ENCODE measurements at places on chromosomes 5 and 9.

- peak; percentile 10 for DNase-seq
Measured at GRCh38 chr5:82221020-82221419, 57.1 kb downstream of the RPS23 start.

GRCh38 chr5:165209101-165209727 is 1703.8 kb downstream of the MAT2B start:
- DNase-seq: peak; percentile 46

DNA sequence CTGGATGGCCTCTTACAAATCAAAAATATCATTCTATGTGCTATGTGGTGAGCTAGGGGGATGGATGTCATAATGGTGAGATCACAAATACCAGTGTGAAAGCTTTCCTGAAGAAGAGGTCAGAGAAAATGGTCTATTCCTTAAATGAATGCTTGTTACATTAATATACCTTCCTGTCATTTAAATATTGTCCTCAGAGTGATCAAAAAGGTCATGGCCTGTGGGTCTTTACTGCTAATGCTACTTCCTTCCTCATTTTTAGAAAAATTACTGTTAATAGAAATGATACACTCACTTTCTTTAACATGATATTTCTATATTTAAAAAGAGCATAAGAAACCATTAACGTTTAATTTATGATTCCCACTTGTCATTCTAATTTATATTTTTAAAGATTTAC is 9.7 kb downstream of the OMD start:
- peak; percentile 16 for DNase-seq

DNA sequence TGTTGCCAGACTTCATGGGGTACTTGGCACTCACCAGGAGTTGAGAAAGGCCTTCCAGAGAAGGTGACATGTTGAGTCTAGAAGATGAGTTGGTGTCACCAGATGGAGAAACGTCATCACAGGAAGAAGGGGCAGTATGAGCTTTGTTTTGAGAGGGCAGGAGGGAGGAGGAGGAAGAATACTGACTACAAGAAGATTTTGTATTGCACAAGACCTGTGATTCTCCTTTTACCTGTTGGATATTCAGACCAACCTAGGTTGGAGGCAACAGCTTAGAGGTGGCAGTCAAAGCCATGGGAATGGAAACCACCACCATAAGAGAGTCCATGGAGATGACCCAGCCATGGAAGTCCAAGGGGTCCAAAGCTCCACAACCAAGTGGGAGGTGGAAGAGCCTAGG is 154.2 kb downstream of the TSSK1B start:
- DNase-seq: no peak

- peak; percentile 38 for DNase-seq
Measured at GRCh38 chr5:64166201-64166959, 737 bp downstream of the RNF180 start.

DNA sequence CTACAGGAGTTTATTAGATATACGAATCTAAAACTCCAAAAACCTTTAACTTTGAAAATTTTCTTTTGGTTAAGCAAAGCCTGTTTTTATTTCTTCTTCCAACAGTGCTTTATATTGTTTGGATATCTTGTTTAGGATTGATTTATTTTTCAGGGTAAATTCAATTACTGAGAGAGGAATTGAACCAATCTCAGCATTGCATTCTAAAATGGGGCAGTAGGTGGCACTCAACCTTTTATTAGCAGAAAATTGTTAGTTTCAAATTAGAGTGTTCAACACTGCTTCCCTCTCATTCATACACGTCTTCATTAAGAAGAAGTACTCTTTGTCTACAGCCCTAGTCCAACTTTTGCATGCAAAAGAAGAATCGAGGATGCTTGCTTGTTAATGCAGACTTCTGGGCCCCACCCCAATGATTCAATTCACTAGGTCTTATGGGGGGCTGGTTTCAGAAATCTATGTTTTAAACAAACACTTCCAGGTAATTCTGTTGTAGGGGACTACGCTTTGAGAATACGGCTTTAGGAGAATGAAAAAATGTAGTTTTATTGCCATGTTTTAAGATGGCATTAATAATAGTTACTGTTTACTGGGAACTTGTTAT is 26.6 kb downstream of the MRPL22 start:
- DNase-seq: no peak

DNA sequence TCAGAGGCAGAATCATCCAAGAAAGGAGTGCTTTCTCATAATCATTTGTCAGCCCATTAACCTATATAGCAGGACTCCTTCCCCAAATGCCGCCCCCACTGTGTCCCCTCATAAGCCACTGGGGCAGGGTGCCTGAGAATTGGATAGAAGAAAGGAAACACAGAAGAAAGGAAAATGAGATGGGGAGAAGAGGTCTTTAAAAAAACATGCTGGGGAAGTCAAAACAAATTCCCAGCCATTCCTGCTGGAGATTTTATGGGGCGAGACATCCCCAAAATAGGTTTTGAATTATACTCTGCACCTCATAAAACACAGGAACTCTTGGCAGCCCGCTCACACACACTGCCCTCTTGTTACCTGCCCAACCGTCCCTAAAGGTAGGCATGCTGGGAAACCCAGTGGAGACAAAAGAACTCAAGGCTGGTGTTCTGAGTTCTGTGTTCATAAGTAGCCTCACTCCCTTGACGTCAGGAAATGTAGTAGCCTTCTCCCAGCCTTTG is 19.7 kb downstream of the ASTN2 start:
- no peak for DNase-seq

All from mesendoderm (in vitro differentiated cells).